ENCODE measurements at places on chromosomes 1 and 21.
A peak's percentile ranks its signal among the peaks of the same experiment; 100 is the strongest.

GRCh38 chr1:43769350-43769908 is 62.1 kb downstream of the ST3GAL3 start:
- no peak for DNase-seq

DNA sequence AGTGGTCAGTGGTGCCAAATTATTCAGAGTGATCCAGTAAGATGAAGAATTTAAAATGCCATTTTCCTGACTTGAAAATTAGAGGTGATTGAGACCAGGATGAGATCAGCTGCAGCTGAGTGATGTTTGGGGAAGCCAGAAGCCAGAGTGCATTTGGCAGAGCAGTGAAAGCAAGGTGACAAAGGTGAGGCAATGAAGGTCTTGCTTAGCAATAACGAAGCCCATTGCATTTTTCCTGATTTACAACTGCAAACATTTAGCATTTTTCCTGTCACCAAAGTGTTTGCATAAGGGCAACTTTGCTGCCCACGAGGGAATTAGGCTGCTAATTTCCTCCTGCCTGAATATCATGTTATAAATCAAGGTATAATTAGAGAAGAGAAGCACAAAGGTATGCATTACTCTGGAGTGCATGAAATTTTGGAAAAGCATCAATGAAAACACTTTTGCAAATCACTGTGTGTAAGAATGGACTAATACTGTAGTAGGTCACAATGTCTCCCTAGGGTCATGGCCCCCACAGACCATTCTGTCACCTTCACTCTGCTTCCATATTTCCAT is 188.2 kb upstream of the LYPLAL1 start:
- no peak for DNase-seq

- DNase-seq = no peak
Observed at GRCh38 chr1:48947761-48948537, 171.3 kb upstream of the BEND5 start.

GRCh38 chr1:237717106-237717505 is 173.6 kb downstream of the ZP4 start:
- no peak for DNase-seq

DNA sequence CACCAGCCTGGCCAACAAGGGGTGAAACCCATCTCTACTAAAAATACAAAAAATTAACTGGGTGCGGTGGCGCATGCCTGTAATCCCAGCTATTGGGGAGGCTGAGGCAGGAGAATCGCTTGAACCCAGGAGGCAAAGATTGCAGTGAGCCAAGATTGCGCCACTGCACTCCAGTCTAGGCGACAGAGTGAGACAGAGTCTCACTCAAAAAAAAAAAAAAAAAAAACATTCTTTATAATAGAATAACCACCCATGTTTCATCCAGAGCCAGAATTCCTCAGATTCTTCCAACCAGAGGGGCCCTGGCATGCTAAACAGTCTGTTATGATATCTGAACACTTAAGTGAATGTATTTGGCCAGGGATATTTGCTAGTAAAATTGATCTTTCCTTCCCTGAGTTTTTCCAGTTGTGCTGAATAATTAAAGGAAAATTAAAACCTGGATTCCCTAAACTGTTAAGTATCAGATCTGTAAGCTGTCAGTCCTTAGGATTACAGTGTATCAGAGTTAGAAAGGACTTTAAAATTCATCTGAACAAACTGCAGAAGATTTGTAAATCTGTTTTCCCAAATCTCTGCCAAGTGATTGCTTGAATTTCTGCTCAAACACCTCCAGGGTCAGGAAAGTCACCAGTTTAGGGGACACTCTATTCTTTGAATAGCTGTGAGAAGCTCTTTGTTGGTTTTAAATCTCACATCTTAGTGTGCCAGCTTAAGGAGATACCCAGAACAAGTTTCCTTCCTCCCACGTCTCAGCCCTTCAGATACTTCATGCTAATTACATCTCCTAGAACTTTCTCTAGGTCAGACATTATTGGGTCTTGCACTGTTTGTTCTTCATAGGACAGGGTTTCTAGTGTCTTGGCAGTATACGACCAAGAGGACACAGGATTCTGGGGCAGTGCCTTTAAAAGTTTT is 84.6 kb upstream of the BMP8A start:
- no peak for DNase-seq

GRCh38 chr1:41918450-41919043 is at the start of gene HIVEP3:
Gene HIVEP3 (minus strand): TSS chr1:41918922.
- peak; percentile 44 for DNase-seq

DNA sequence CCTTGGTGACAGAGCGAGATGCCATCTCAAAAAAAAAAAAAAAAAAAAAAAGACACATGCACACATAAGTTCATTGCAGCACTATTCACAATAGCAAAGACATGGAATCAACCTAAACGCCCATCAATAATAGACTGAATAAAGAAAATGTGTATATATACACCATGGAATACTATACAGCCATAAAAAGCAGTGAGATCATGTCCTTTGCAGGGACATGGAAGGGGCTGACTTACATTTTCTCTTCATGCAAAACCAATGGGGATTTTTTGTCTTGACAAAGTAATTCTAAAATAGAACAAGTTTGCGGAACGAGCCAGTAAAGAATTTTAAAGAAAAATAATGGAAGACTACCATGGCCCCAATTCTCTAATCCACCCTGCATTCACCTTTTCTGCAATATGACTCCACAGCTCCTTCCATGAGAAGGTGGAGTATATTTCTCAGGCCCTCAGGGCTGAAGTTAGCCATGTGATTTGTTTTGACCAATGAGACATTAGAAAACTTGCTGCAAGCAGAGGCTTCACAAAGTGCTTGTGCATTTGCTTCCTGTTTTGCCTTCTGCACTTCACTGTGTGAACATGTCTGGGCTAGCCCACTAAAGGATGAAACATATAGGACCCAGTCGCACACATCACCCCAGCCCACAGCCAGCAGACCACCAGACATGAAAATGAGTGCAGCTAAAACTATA is 78.8 kb upstream of the NR5A2 start:
- no peak for DNase-seq

GRCh38 chr1:30267046-30267445 is 456.3 kb downstream of the MATN1 start:
- DNase-seq = no peak

GRCh38 chr1:43227143-43227764 is 42.5 kb upstream of the TMEM125 start:
- DNase-seq = peak; percentile 83

- no peak for DNase-seq
Observed at GRCh38 chr1:33680281-33680840, 183.5 kb upstream of the HMGB4 start.

DNA sequence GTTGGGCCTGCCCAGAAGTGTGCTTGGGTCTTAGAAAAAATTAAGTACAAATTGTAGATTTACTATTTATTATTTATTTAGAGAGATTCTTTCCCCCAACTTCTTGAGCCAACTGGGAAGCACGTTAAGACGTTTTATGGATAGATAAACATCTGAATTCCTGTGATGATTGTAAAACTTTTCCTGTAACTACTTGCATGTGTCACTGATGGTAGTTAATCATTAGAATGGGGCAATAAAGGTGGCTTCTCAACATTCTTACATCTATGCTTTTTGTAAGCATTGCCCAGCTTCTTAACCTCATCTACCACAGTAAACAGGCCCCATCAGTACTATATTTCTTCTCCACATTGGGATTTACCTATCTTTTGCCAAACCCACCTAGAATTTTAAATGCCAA is 559.8 kb downstream of the LMO4 start:
- no peak for DNase-seq

GRCh38 chr1:116927049-116927798 is 17.5 kb downstream of the PTGFRN start:
- DNase-seq = no peak

DNA sequence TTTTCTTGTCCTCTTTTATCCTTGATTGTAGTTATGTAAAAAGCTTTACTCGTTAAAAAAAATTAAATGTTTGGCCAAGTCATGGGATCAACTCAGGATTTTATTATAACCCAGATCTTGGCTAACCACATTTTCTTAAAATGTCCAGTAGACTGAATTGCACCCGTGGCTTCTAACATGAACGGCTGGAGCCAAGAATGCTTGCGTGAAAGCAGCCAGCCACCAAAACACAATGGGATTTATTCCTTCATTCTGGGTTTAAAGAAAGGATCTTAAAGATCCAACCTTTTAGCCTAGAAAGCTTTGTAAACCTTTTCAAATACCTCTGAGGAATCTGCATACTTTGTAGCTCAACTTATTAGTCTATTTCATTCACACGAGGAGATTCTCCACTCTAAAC is 404.4 kb downstream of the USP25 start:
- DNase-seq = no peak

DNA sequence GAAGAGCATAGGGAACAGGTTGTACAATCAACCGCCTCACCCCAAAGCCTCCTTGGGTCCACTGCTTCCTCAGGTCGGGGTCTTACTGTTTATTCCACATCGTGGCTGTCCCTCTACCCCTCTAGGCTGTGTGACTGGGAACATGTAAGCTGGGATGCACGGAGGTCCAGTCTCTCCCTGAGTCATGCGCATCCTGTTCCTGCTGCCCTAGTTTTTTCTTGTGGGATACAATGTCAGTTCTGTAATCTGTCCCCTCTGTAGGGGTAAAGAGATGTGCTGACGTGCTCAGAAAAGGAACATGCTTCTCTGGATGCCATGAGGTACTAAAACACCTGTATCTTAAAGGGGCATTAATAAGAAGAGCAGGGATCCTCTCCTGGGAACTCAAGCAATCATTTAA is 66.2 kb downstream of the SLC45A1 start:
- DNase-seq = no peak

DNA sequence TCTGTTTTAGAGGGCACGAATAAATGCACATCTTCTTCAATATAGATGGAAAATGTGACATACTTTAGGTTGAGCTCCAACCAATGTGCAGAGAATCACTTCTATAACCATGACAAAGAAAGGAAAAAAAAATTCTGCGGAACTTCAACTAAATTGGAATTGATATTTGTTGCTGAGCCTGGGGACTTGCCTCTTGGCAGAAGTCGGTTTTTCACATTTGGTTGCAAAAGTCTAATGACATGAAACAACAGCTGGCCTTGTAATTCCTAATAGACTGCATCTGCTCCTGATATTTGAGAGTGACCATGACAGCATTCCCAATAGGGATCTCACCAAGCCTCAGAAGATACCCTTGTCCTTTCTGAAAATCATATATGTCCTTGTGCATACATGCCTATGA is 112.8 kb downstream of the PRRX1 start:
- DNase-seq = no peak

- no peak for DNase-seq
Observed at GRCh38 chr1:151585622-151586021, 26.2 kb upstream of the SNX27 start.

GRCh38 chr1:17212487-17213121 is 7.7 kb downstream of the PADI1 start:
- DNase-seq = no peak

DNA sequence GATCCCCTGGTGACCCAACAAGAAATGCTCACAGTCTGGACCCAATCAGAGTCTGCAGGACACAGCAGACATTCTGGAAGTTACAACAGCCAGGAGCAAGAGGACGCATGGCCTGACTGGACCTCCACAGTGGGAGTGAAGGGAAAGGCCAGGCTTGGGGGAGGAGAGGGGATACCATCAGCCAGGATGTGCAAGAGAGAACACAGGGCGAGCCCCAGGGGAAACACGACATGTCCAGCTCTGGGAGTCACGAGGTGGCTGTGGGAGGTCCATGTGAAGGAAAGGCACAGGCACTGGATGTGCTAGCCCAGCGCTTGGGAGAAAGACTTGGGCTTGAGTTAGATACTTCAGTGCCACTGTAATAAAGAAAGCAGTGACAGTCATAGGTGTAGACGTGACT is 87.3 kb downstream of the HSF2BP start:
- no peak for DNase-seq

GRCh38 chr1:42838482-42839190 is 7.8 kb upstream of the ZNF691 start:
- DNase-seq = no peak

DNA sequence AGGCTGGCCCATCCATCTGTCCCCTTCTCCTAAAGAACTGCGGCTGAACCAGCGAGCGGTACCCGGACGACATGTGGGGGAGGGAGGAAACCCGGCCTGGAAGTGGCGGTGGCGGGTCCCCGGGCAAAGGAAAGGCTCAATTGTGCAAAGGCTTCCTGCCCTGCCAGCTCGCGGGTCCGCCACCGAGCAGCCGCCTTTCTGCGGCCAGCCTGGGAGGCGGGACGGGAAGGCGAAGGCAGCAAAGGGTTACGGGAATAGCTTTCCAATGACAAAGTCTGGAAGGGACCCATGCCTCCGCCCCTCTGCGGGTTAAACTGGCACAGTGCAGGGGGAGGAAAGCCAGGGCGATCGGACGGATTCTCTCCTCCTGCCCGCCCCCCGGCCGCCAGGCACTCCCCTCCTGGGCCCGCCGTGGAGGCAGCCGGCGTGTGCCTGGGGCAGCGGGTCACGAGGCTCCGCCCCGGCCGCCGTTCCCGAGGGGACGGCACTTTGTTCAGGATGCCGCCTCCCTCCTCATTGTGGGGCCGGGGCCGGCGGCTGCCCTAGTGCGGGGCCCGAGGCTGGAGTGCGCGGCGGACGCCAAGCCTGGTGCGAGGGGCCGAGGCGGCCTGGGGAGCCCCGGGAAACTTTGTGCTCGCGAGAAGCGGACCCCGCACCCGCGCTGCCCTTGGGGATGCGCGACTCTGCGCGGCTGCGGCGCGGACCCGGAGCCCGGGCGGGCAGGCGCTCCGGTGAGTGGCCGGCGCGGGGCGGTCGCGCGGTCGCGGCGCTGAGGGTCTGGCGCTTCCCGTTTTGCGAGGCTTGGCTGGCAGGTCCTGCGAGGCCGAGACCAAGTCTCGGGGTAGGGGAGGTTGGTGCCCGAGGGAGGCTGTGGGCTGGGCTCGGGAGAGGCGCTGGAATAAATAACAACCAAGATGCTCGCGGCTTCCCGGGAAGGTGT is at the start of gene NAV1:
Gene NAV1 (plus strand): TSS at position 516 of the 940 bp plus-strand sequence. CDS start 83,758 bp downstream, outside the sequence.
- no peak for DNase-seq

DNA sequence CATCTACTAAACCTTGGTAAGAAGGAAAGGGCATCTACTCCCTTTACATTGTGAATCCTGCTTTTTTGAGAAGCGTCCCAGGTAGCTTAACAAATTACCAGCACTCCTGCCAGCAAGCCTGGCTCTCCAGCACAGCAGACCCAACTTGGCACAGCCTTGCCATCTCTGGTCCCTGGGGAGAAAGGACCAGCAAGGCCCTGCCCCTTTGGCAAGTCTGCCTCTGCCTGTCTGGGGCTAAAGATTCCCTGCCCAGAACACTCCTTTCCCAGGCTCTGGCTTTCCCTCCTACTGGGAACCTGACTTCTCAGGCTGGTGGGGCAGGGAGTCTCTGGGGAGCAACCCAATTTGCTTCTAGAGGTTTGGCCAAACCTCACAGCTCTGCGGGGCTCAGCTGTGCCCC is 68.5 kb downstream of the ATP2B4 start:
- DNase-seq = no peak

DNA sequence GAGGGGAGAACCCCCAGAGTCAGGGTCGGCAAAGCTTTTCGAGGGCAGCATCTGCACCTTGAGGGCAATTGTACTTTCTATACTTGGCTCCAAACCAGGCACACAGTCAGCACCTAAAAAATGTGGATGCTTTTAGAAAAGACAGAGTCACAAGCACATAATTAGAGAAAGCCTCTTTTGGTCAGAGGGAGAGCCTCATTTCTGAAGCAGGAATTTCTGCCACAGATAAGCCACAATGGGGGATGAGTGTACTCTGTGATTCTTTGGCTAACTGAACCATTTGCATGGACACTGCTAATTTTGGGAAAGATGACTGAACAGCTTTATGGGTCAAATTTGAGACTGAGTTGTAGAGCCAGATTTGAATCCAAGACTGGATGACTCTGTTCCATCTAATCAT is 635.7 kb downstream of the KIF26B start:
- DNase-seq = no peak
